ENCODE measurements at places on chromosomes 4 and X.

GRCh38 chr4:182139491-182139890 lies 103.7 kb upstream of the TENM3 start:
- DNase-seq, result no peak

GRCh38 chr4:25775166-25775565 lies 87.6 kb downstream of the SEL1L3 start:
- no peak for DNase-seq

DNA sequence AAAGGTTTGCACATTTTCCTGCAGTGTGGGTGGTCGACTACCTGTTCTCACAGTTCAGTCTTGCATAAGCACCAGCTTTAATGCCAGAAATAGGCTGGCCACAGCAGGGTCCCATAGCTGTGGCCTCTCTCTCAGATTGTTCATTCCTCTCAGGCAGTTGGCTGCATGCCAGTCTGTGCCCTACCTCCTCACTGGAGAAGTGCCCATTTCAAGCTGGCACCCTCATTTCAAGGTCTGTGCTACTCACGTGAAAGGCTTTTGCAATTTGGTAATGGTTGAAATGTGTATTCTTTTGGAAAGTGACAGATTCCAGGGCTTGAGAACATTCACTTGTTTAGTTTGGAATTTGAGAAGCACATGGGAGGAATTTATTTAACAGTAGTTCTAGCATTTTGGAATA lies 28.9 kb upstream of the MTMR1 start:
- no peak for DNase-seq

DNA sequence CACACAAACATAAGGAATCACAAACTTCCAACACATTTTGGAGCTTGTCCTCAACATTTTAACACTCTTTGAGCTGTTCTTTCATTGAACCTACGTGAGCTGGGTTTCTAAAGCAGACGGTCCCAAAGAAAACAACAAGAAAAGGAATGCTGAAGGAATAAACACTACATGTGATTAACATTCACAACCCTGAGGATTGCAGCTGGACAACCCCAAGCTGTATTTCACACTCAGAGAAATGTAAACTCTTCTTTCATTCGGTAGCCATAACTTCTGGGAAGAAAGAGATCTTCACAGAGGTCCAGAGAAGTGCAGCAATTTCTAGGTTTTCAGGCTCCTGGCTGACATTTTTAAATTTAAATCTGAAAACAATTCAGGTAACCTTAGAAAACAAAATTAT lies 130.2 kb downstream of the CFAP299 start:
- no peak for DNase-seq

GRCh38 chr4:122548452-122548851 lies 72.4 kb downstream of the IL21 start:
- DNase-seq, result no peak

- DNase-seq, result no peak
These were observed 19.0 kb downstream of the FHL1 start for GRCh38 chrX:136166221-136166855.

- DNase-seq, result no peak
These were observed 39.9 kb upstream of the PCDH18 start for GRCh38 chr4:137572163-137572562.

DNA sequence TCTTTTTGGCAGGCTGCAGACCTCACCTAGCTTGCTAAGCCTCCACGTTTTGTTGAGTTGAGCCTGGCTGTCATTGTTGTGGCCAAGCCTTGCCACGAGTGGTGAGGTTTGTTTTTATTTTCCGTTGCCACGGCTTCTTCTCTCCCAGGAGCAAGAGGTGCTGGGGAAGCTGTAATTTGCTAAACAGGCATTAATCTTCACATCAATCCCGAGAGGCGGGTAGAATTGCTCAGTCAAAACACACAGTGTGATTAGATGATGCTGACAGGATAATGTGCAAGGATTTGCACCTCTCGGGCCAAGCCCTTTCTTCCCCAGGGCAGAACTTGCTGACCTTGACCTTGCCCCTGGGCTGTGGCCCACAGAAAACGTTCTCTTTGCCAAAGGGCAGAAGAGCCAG lies 72.2 kb upstream of the ATP6AP2 start:
- no peak for DNase-seq

- DNase-seq, result no peak
These were observed 72.1 kb downstream of the ARHGEF38 start for GRCh38 chr4:105624530-105624929.

DNA sequence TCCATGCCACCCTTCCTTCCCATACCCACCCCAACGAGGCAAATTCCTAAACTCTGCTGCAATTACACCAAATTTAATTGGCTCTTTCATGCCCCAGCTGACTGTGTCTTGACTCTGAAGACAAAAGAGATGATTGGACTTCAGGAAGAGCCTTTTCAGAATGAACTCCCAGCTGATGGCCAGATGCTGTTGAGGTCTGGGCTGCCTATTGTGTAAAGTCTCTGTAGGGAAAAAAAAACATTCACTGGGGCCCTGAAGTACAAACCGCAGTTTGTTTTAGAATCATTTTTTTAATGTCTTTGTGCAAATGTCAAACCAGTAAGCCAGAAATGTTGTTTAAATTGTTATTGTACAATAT lies 174.8 kb downstream of the HHIP start:
- DNase-seq, result no peak

- no peak for DNase-seq
These were observed 87.1 kb upstream of the INPP4B start for GRCh38 chr4:142933207-142933606.

- DNase-seq, result no peak
These were observed 103.5 kb upstream of the VEGFC start for GRCh38 chr4:176896211-176896610.

- no peak for DNase-seq
These were observed 151.4 kb upstream of the USP9X start for GRCh38 chrX:40933706-40934425.

DNA sequence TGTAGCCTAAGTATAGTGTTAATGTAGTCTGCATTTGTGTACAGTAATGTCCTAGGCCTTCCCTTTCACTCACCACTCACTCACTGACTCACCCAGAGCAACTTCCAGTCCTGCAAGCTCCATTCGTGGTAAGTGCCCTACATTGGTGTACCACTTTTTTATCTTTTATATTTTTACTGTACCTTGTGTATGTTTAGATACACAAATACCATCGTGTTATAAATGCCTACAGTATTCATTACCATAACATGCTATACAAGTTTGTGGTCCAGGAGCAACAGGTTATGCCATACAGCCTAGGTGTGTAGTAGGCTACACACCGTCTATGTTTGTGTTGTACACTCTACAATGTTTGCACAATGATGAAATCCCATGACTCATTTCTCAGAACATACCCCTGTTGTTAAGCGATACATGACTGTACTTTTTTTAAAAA lies 15.4 kb downstream of the TSPAN5 start:
- no peak for DNase-seq

DNA sequence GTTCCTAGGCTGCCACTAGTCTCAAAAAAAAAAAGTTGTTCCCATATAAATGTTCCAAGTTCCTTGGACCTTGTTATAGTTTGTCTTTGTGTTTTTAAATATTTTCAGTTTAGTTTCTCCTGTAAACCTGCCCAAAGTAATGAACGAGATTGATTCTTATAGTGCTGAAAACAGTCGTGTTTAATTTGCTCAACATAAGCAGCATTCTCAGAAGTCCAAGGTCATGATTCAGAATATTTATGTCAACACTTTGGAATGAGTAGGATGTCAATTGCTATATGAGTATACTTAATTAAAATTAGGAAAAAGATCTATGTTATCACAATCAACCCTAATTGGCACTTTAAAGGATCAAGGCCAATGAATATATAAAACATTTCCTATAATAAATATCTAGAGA lies 510.9 kb downstream of the PPP4R3C start:
- DNase-seq, result no peak

GRCh38 chr4:158913766-158914165 lies 144.9 kb downstream of the FNIP2 start:
- DNase-seq, result no peak

DNA sequence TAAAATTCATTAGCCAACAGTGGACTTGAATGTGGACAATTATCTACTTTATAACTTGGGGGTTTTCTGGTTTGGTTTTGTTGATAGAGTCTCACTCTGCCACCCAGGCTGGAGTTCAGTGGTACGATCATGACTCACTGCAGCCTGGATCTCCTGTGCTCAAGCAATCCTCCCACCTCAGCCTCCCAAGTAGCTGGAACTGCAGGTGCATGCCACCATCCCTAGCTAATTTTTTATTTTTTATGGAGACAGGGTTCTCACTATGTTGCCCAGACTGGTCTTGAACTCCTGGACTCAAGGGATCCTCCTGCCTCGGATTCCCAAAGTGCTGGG lies 12.4 kb upstream of the ELF2 start:
- DNase-seq, result no peak

DNA sequence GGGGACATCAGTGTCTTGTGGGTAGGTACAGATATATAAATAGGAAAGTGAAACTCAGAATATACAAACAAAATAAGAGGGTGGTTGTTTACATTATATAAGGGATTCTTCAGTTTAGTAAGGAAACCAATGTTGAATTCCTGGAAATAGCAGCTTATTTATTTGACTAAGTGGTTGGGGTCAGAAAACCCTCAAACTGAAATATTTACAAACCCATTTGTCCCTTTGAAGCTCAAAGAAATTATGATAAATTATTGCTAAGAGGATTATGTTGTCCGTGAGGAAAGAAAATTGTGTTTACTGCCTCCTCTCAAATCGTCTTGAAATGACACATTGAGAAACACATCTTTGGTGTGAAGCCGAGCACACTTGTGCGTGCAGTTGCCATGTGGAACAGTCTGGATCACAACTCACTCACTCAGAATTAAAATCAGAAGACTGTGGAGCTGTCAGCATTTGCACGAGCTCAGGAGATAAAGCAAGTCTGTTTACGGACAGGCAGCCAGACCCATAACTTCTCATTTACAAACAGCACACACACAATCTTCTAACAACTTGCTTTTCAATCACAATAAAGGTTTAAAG lies 46.8 kb upstream of the SETD7 start:
- no peak for DNase-seq

DNA sequence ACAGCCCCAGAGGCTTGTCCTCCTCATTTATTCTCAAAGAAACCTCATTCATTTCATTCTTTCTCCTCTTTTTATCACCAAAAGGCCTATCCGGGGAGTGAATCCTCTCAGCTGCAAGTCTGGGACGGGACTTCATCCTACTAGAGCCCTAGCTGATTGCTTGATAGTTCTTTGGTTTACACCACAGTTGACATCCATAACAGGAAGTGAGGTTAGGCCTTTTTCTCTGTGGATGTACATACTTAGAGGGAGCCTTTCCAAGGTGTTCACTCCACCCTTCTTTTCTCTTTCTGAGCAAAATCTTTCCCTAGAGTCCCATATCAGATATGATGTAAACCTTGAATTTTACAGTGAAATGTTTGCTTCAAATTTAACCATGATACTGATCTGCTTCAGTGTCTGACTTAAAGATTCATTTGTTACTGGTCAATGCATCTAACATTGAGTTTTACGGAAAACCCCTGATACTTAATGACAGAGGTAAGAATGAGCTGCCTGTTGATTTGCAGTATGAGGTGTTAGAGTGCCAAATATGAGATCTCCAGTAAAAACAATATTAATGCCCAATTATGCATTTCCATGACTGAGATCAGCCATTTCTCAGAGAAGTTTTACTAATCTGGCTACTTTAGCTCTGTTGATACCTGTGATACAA lies 16.8 kb upstream of the CXCL5 start:
- DNase-seq, result no peak

DNA sequence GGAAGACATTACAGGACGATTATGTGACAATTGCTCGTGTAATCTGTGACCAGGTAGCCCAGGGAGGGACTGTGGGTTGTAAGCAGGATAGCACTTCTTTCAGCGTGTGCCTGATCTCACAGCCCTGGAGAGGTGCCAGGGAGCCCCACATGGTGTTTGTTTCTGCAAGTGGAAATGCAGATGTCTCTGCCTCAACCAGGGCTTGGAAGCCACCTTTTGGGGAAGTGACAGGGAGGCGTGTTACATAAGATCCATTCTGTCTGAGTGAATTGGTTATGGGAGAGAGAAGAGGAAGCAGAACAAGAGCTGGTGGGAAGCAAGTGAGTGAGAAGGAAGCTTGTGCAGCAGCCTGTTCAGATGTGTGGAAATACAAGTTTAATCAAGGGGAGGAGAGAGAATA lies 104.5 kb upstream of the GATB start:
- no peak for DNase-seq

GRCh38 chrX:88903989-88904718 lies 157.1 kb downstream of the CPXCR1 start:
- no peak for DNase-seq

DNA sequence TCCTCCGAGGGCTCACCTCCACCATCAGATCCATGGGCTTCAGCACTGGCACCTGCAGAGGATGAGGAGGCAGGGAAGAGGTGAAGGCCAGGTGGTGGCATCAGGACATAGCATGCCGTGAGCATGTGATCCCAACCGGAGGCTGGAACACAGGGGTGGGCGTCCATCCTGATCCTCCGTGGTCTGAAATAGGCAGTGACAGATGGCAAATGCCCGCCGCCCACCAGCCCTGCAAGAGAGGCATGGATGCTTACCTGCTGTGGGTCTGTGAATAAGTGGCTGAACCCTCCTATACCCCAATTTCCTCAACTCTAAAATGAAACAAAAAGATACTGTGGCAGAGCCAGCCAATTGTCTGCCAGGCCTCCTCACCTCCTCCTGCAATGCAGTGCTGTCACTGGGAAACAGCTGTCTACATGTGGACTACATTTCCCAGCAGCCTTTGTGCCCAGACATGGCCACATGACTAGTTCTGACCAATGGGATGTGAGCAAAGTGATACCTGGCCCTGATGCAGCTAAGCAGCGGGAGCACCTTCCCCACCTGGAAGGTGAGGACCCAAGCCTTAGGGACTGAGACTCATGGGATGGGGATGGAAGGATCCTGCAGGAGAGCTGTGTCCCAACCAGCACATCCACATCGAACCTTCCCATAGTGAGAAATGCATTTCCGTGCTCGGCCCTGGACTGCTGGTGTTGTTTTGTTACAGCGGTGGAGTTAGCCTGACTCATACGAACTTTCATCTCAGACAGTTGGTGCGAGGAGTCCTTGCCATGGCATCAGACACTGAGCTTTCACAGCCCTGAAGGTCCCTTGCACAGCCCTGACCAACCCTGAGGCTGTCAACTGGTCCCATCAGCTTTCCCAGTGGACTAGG lies 99.5 kb downstream of the PPP2R2C start:
- DNase-seq, result no peak

DNA sequence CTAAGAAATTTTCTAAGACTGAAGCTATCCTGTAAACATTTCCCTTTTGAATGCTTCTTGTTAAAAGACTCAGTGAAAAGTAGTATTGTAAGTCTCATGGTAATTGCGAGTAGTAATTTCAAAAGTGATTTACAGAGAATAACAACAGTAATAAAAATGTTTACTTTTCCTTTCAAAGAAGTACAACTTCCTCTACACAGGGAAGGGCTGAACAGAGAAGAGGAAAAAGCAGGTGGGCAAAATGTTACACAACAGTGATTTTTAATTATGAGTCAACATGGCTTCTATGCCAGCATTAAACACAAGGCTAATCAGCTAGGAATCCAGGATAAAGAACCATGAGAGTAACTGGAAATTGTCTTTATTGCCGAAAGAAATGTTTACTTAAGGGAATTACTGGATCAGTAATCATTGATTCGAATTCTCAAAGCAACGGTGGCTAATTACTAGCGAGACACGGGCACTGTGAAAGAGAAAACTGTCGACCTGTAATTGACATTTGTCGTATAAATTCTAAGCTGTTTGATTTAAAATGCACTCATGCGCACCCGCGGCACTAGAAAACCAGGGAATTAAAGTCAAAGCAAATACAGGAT lies 15.4 kb downstream of the UTP3 start:
- no peak for DNase-seq

GRCh38 chr4:152015597-152016302 lies 254.9 kb upstream of the GATB start:
- DNase-seq, result no peak

GRCh38 chr4:17817027-17817426 lies 6.2 kb downstream of the NCAPG start:
- DNase-seq, result no peak
